Hippocampal formation (tissue), 2 donors: ENCODE measurements at places on chromosomes 5 and 9.
A peak's percentile ranks its signal among the peaks of the same experiment; 100 is the strongest.

DNA sequence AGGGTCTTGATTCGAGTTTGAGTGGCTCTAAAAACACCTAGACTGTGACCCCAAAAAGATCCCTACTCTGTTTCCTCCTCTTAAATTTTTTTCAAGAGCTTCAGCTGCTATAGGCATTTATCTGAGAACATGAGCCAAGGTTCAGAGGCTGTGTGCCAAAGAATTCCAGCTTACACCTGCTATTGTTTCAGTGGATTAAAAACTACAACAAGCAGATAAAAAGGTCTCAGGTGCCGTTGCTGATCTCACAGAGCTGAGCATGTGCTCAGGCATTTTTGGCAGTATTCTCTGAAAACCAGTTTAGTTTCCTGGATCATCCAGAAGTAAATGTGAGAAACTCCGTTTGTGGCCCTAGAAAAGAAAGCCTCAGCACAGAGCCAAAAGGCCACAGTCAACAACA is 349.2 kb downstream of the DEPDC1B start:
- DNase-seq = no peak

DNA sequence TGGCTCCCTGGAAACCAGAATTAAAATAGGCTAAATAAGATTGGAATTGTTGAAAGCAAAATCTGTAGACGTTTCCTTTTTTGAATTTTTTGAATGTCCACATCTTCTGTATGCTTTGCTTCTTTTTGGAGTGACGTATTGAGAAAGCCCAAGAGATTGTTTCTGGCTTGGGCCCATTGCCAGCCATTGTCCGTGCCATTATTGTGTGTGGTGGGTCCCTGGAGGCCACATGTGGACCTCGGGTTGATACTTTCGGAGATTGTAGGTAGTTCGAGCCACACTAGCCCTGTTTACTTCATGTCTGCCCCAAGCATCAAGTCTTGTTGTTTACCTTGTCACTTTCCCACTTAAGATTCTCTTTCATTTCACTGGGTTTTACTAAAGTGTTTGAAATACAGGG is 106.0 kb downstream of the PALM2AKAP2 start:
- DNase-seq = no peak

DNA sequence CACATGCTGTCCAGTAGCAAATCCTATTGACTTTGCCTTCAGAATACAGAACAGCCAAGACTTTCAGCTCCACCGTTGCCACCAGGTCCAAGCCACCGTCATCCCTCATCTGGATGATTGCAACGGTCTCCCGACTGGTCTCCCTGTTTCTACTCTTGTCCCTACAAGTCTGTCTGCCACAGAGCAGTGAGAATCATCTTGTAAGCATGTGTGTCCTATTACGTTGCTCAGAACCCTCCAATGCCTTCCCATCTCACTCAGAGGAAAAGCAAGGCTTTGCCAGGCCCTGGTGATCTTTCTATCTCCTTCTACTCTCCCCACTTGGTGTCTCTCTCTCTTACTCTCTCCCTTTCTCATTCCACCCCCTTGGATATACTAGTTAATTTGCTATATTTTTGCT is 76.7 kb upstream of the GDNF start:
- DNase-seq = no peak

DNA sequence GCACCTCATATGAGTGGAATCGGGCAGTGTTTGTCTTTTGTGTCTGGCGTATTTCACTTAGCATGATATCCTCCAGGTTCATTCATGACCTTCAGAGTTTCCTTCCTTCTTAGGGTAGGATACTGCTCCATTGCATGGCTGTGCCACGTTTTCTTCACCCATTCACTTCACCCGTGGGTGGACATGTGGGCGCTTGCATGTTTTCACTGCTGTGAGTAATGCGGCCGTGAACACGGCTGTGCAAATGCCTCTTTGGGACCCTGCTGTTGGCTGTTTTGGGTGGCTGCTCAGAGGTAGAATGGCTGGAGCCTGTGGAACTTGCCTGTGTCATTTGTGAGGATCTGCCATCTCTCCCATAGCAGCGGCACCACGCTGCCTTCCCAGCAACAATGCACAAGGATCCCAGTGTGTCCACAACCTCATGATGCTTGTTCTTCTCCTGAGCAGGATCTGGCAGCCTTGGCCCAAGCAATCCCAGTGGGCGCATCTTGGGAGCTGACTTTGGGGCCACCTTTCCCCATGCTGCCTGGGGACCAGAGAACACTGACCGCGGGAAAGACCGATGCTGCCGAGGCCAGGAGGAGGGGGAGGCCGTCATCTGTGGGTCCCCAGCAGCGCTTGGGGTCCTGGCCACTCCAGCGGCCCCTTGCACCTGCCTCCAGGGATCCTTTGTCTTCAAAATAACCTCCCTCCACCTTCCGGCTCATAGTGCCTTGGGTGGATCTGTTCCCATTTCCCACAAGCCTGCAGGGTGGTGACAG is 2.3 kb upstream of the SCGB3A1 start:
- no peak for DNase-seq

DNA sequence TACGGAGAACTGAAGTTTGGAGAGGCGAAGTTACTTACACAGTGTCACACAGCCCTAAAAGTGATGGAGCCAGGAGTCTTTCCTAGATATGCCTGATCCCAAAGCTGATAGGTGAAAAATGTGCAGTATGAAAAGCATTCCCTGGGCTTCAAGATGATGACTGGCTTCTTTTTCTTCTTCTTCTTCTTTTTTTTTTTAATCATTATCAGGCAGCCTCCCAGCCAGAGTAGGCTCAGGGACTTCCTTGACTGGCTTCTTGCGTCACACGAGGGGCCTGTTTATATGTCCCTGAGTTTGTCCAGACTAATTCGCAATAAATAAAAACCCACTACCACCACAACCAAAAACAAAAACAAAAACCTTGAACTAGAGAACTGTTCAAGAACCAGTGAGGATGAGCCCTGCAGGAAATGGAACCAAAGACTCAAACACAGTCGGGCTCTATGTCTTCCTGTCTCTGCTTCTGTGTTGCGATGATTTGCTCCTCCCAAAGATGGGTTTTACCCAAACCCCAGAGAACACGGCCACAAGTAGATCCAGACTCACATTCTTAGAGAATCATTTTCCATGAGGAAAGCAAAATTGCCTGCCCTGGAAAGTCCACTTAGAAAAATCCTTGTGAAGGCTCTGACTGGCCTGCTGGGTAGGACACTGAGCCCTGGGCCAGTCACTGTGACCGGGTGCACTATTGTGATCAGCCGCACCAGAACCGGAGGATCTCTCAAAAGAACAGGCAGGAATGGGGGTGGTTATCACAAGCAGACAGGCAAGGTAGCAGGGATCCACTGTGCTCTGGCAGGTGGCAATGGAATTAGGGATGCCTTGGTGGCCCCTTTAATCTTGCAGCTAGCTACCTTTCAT is 38.0 kb upstream of the ADAM19 start:
- DNase-seq = no peak

GRCh38 chr5:55578771-55579170 is 44.0 kb upstream of the PLPP1 start:
- DNase-seq = no peak

- peak; percentile 16 for DNase-seq
These were observed 1.6 kb upstream of the SPZ1 start for GRCh38 chr5:80318212-80318611.

- DNase-seq = no peak
These were observed 300.8 kb upstream of the MSX2 start for GRCh38 chr5:174423558-174423957.

- no peak for DNase-seq
These were observed 156.0 kb downstream of the COL23A1 start for GRCh38 chr5:178434016-178434761.

- peak; percentile 79 for DNase-seq
These were observed 2.7 kb upstream of the ANXA2R start for GRCh38 chr5:43042626-43043399.

- no peak for DNase-seq
These were observed 17.6 kb downstream of the FAM169A start for GRCh38 chr5:74848553-74849025.

- no peak for DNase-seq
These were observed 55.3 kb downstream of the LIX1 start for GRCh38 chr5:97087138-97087537.

- DNase-seq = peak; percentile 14
These were observed 164.4 kb downstream of the ZSWIM6 start for GRCh38 chr5:61496446-61496845.

- DNase-seq = no peak
These were observed 34.9 kb upstream of the PPP3R2 start for GRCh38 chr9:101629636-101630035.

- DNase-seq = no peak
These were observed 160.7 kb upstream of the ZNF608 start for GRCh38 chr5:124907098-124907644.

DNA sequence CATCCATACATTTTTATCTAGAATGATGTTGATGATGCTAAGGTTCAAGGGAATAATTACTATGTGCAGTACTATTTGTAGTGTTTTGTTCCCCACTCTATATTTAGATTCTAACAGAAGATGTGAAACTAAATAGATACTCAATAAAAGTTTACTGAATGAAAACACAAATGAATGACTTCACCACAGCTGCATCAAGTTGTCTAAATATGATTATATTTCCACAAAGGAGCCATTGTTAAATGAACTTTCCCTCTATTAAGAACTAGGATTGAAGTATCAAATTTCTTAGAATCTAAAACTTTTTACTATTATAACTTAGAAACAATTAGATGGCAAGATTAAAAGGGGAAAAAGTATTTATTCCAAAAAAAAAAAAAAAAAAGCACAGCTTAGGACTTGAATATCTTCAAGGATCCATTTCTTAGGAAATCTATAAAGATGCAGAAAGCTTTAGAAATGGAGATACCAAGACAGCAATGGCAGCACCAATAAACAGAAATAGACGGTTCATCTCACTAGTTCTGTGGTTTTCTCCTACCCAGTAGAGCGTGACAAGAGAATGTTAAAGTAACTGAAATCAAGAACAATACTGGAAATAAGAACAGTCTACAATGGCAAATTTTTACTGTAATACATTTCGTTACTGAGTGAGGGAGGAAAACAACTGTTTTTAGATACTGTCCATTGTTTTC is 347.6 kb downstream of the EBF1 start:
- DNase-seq = no peak

DNA sequence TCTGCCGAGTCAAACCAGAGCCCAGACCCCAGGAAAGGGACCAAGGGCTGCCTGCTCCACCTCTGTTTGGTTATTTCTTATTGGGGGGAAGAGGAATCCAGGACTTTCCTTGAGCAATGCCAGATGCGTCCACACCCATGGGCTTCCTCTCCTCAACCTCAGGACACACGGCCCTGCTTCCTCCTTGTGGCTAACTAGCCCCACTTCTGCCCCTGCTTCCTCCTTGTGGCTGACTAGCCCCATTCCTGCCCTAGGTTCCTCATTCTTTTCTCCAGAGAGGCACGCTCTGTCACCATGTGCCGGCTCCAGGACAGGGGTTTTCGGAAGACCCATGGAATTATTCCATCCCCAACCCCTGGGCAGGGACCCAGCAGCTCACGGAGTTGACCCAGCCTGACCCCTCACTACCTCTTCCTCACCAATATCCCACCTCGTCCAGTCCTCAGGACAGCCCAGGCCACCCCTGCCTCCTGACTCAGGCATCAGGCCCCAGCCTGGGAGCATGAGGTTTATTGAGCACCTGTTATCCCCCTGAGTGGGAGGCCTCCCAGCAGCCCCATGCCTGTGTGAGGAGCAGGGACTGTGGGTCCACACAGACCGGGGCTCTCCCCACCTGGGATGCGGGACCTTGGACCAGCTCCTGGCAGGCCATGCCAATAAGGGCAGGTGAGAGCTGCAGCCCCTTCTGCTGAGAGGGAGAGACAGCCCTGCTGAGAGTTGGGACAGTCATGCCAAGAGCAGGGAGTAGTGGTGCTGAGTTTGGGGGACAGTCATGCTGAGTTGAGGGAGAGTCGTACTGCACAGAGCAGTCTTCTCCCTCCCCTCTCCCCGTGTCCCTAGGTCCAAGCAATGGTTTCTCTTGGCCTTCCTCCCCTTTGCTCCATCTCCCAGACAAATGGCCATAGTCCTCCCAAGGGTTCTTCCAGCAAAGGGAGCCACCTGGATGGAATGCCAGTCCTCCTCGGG is 11.8 kb upstream of the FCN1 start:
- DNase-seq = no peak

GRCh38 chr5:170362656-170363055 is 26.5 kb downstream of the KCNMB1 start:
- no peak for DNase-seq

DNA sequence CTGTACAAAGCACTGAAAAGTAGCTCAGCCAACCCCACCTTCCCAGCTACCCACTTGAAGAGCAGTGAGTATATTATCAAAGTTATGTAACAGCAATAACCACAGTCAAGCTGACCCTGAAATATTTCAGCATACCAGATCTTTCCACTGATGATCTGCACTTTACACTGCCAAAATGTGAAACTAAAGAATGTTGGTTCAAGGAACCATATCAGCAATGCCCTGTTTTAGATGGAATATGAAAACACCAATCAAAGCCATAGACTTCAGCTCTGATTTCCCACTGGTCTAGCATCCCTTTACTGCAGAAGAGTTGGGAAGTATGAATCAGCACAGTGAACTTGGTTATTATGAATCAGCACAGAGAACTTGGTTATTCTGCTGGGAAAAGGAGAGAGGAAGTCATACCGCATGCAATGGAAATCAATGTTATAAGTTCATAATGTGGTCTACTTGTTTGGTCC is 20.0 kb downstream of the CEMIP2 start:
- no peak for DNase-seq

DNA sequence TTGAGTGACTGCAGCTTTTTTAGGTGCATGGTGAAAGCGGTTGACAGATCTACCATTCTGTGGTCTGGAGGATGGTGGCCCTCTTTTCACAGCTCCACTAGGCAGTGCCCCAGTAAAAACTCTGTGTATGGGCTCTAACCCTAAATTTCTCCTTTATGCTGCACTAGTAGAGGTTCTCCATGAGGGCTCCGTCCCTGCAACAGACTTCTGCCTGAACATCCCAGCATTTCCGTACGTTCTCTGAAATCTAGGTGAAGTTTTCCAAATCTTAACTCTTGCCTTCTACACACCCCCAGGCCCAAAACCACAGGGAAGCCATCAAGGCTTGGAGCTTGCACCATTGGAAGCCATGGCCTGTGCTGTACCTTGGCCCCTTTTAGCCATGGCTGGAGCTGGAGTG is 1898.1 kb upstream of the NUDT12 start:
- no peak for DNase-seq

GRCh38 chr9:130343445-130343918 is 77.9 kb downstream of the HMCN2 start:
- DNase-seq = no peak

DNA sequence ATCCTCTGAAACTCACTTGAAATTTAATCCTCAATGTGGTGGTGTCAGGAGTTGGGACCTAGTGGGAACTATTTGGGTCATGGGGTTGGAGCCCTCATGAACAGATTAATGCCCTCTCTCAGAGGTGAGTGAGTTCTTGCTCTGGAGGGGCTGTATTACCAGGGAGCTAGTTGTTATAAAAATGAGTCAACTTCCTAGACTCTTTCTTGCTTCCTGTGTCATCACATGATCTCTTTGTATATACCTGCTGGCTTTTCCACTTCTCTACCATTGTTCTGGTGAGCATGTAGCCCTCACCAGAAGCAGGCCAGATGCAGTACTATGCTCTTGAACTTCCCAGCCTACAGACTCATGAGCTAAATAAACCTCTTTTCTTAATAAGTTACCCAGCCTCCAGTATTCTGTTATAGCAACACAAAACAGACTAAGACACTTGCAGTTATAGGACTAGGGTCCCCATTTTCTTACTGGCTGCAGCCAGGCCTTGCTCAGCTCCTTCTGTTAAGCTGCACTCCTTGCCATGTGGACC is 127.5 kb downstream of the SUSD1 start:
- DNase-seq = no peak
